ENCODE measurements at places on chromosomes 2 and 18. TPM values are rescaled to one million over a fixed set of nuclear protein-coding genes. Genes with fewer than 3 reads are reported as not detected.

DNA sequence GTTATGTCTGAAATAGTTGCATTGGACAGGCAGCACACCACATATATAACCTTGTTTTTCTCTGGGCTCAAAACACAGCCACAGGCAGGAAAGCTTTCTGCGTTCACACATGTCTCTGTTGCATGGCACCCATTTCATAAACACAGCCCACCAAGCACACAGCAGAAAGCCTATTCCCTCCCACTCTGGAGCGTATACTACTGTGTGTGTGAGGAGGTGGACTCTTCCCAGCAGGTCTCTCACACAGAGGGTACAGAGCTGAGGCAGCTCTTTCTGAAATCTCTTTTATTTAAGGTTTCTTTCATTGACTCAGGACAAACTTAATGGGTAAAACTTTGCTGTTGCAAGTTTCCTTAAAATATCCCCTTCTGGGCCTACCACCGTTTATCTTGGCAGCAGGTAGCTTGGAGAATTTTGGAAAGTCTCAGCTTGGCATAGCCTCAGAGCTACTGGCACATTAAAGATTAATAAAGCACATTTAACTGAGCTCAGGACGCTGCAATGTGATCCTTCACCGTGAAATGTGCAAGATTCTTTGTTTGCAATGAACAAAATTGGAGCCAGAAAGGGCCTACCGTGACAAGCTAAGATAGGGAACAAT is 105.1 kb upstream of the NCKAP5 start:
- H3K36me3 ChIP-seq = peaks cover 15% of the 10 kb centered on the region
- no peaks in the 10 kb centered on the region for H3K27me3 ChIP-seq
- H3K27ac ChIP-seq = no peak overlapping the region
- H3K4me1 ChIP-seq = peaks cover 49% of the 10 kb centered on the region

DNA sequence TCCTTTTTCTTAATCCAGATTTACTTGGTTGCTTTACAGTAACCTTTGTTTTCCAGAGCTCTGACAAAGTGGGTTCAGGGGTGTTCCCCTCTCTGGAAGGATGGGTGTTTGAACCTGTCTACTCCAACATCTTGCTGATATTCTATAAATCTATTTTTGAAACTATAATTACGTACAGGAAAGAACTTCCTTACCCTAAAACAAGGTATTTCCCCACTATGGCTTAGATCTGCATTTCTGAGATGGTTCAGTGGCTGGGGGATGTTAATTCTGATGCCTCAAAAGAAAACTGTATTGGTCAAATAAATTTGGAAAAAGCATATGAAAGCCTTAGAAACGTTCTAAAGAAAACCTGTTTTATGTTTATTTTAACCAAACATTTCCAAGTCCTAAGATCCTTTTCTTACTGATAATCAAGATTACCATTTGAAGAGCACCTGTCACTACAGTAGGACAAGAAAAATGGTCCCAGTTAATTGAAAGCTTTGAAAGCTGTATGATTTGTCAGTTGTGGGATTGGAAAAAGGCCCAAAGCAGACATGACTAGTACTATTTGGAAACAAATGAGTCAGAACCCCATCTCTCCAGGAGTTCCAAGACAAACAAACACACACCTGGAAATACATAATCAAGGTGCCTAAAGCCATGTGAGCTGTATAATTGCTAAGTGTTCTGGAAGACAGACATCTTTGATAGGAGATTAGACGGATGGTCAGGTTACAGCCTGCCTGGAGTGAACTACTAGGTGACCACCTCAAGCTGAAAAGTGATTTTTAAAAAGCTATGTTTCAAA is 57.5 kb downstream of the KDM3A start:
- no peak overlapping the region for H3K4me3 ChIP-seq
- peaks cover 3% of the 10 kb centered on the region for H3K27me3 ChIP-seq
- no peak overlapping the region for H3K27ac ChIP-seq
- H3K36me3 ChIP-seq = peaks cover 71% of the 10 kb centered on the region
- H3K4me1 ChIP-seq = peaks cover 6% of the 10 kb centered on the region
- DNase-seq = no peak

DNA sequence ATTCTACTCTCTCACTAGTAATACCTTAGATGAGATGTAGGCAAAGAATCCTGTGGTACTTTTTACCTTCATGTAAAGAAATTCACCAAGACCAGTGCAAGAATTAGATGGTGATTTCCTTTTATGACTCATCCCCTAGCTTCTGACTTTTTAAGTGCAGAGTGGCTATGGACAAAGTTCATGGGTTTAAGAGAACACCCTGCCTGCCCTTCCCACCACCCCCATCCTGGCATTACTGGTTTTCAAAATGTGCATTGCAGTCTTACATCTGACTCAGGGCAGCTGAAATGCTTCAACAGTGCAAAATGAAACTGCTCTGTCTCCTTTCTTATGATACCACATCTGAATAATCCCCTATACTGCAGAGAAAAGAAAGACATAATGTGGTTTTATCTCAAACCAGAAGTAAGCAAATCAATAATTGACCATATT is 22.6 kb downstream of the MAIP1 start:
- no peaks in the 10 kb centered on the region for H3K27me3 ChIP-seq
- peaks cover 31% of the 10 kb centered on the region for H3K4me1 ChIP-seq
- peak; percentile 62 for DNase-seq
- peak overlapping the region; percentile 53 for H3K27ac ChIP-seq

- no peak overlapping the region for H3K4me3 ChIP-seq
- no peak for DNase-seq
- no peaks in the 10 kb centered on the region for H3K27me3 ChIP-seq
- H3K36me3 ChIP-seq = no peaks in the 10 kb centered on the region
- H3K4me1 ChIP-seq = peaks cover 16% of the 10 kb centered on the region
- no peak overlapping the region for H3K27ac ChIP-seq
Measured at GRCh38 chr2:112699984-112700667, 20.7 kb upstream of the NT5DC4 start.

GRCh38 chr2:142688856-142689605 is 188.4 kb upstream of the KYNU start:
- DNase-seq = no peak
- no peak overlapping the region for H3K27ac ChIP-seq
- no peaks in the 10 kb centered on the region for H3K27me3 ChIP-seq
- H3K4me3 ChIP-seq = no peak overlapping the region

DNA sequence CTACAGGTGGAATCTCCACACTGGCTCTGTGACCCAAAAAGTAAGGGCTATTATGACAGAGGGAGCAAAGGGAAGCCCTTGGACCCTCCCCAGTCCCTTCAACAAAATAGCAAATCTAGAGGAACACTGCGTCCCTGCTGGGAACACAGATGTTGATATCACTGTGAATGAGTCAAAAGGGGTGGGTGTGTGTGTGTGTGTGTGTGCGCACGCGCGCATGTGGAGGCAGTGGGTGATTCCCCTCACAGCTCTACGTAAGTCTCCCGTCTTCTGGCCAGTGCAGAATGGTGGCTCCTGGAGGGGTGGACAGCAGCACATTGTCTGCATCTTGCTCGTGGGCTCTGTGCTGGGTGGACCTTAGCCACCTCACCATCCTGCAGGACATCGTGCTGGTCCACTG is 7.8 kb upstream of the C2orf72 start:
- no peak overlapping the region for H3K4me3 ChIP-seq
- peaks cover 36% of the 10 kb centered on the region for H3K27me3 ChIP-seq
- DNase-seq = no peak
- H3K4me1 ChIP-seq = no peaks in the 10 kb centered on the region
- no peaks in the 10 kb centered on the region for H3K36me3 ChIP-seq

- H3K27ac ChIP-seq = no peak overlapping the region
- peaks cover 33% of the 10 kb centered on the region for H3K27me3 ChIP-seq
- H3K4me1 ChIP-seq = peaks cover 13% of the 10 kb centered on the region
Measured at GRCh38 chr2:158815166-158815565, 20.0 kb downstream of the DAPL1 start.

DNA sequence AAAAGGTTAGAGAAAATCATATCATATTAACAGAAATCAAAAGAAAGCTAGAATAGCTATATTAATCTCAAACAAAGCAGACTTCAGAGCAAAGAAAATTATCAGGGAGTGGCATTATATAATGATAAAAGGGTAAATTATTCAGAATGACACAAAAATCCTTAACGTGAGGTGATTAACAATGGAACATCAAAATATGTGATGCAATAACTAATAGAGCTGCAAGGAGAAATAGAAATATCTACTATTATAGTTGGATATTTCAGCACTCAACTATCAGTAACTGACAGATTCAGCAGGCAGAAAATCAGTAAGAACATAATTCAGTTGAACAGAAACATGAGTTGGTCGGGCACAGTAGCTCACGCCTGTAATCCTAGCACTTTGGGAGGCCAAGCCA is 275.1 kb upstream of the FSIP2 start:
- no peaks in the 10 kb centered on the region for H3K27me3 ChIP-seq
- H3K4me3 ChIP-seq = no peak overlapping the region
- H3K4me1 ChIP-seq = no peaks in the 10 kb centered on the region

DNA sequence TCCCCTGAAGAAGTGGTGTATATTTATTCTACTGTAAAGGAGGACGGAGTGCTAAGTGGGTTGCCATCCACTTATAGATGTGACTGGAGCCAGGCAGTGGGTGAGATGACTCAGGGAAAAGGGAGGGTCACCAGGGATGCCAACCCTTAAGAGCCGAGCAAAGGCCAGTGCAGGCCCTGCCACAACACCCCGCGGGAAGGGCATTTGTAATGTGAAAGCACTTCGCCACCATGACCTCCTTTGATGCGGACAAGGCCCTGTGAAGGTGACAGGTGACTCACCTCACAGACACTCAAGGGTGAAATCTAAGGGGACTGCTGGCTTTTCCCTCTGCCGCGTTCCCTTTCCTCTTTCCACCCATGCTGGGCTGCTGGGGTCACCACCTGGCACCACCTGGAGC is 50.2 kb upstream of the MRPL33 start:
- peaks cover 64% of the 10 kb centered on the region for H3K4me1 ChIP-seq
- no peak overlapping the region for H3K27ac ChIP-seq
- H3K36me3 ChIP-seq = no peaks in the 10 kb centered on the region
- no peaks in the 10 kb centered on the region for H3K27me3 ChIP-seq
- no peak overlapping the region for H3K4me3 ChIP-seq
- no peak for DNase-seq

Gene BIN1
- 23.3 TPM for total RNA-seq

- H3K27ac ChIP-seq = no peak overlapping the region
- H3K27me3 ChIP-seq = peaks cover 30% of the 10 kb centered on the region
- no peak for DNase-seq
- H3K36me3 ChIP-seq = no peaks in the 10 kb centered on the region
- H3K4me1 ChIP-seq = peaks cover 11% of the 10 kb centered on the region
Measured at GRCh38 chr2:650343-651310, 26.6 kb downstream of the TMEM18 start.

Gene C1GALT1C1L
- total RNA-seq = not detected

- no peaks in the 10 kb centered on the region for H3K36me3 ChIP-seq
- DNase-seq = no peak
- H3K27me3 ChIP-seq = peaks cover 1% of the 10 kb centered on the region
Measured at GRCh38 chr18:54720620-54721019, 107.7 kb upstream of the RAB27B start.

Gene MC2R
- not detected for total RNA-seq

DNA sequence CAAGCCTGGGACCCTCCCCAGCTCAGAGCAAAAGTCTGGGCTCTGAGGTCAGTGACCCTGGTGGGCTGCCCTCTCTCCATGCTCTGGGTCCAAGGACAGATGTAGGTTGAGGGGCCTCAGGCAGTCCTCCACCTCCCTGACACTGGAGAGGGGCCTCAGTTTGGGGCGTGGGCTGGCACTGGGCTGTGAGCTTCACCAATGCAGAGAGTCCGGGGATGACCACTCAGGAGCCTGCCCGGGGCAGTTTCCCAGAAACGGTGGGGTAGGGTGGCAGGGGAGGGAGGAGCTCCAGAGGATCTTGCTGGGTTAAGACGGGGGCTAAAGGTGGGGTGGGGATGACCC is 40.5 kb upstream of the SMAD7 start:
- no peaks in the 10 kb centered on the region for H3K36me3 ChIP-seq
- peak overlapping the region; percentile 88 for H3K27ac ChIP-seq
- H3K4me3 ChIP-seq = no peak overlapping the region
- H3K4me1 ChIP-seq = peaks cover 54% of the 10 kb centered on the region
- DNase-seq = no peak

Gene DSG2
- total RNA-seq = not detected

DNA sequence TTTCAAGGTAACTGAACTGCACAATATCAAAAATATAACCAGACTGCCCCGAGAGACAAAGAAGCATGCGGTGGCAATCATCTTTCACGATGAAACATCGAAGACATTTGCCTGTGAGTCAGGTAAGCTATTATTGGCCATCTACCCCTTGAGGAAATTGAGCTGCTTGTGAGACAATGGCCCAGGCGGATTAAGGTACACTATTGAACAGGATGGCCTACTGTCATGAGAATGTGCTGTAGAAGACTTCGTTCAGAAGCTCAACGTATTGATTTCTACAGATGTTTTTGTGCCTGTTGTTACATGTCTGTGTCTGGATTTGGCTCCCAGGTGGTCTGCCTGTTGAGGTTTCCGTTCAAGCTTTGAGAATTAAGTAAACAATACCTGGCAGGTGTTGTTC is 198.7 kb downstream of the DOK6 start:
- no peak overlapping the region for H3K27ac ChIP-seq
- H3K4me3 ChIP-seq = no peak overlapping the region
- H3K27me3 ChIP-seq = no peaks in the 10 kb centered on the region
- no peaks in the 10 kb centered on the region for H3K4me1 ChIP-seq
- DNase-seq = no peak
- no peaks in the 10 kb centered on the region for H3K36me3 ChIP-seq

- H3K27me3 ChIP-seq = peaks cover 7% of the 10 kb centered on the region
- no peak for DNase-seq
Measured at GRCh38 chr2:204170411-204170810, 233.8 kb downstream of the ICOS start.

GRCh38 chr2:183614799-183615435 is 490.7 kb downstream of the NUP35 start:
- H3K27me3 ChIP-seq = no peaks in the 10 kb centered on the region
- H3K4me3 ChIP-seq = no peak overlapping the region
- DNase-seq = no peak
- H3K27ac ChIP-seq = no peak overlapping the region
- no peaks in the 10 kb centered on the region for H3K4me1 ChIP-seq

DNA sequence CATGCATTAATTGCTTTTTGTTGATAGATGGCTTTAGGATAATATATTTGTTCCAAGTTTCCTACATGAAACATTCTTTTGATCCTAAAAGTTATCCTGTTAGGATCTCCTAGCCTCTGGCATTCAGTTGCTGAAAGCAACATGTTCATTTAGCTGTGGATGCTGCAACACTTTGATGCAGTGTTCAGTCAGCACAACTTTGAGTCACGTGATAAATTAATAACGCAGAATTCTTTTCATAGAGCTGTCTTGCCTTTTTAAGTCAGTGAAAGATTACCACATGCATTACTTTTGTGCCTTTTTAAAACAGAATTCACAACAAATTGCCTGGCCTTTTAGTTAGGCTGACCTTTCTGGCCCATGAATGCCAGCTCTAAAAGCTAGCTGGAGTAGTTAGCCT is 1467.9 kb upstream of the ZEB2 start:
- no peaks in the 10 kb centered on the region for H3K36me3 ChIP-seq
- no peak overlapping the region for H3K27ac ChIP-seq
- DNase-seq = no peak
- H3K27me3 ChIP-seq = no peaks in the 10 kb centered on the region

Gene CCDC141
- total RNA-seq = not detected

DNA sequence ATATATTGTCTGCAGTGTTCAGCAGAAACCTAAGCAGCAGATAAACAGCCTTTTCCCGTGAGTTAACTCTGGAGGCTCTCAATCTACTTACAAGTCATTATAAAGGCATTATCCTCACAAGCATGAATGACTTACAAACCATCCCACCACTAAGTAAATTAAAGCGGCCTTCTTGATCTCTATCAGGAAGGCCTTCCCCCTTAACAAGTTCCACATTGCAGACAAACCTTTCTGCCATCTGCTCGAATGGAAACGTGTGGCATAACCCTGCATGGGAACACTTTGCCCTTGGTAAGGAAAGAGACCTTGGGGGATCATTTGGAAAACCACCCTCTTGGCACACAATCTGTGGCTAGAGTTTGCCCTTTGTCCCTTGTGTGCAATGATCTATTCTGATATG is 199.5 kb downstream of the OSR1 start:
- peaks cover 9% of the 10 kb centered on the region for H3K36me3 ChIP-seq
- DNase-seq = no peak
- H3K4me3 ChIP-seq = no peak overlapping the region
- H3K4me1 ChIP-seq = no peaks in the 10 kb centered on the region

Gene NBEAL1
- 24.6 TPM for total RNA-seq
